ENCODE measurements at places on chromosomes 12 and 14. TPM values are rescaled to one million over a fixed set of nuclear protein-coding genes. Genes with fewer than 3 reads are reported as not detected.

KRT79 gene
- polyA plus RNA-seq, result not detected

PLEKHD1 gene
- polyA plus RNA-seq, result 0.23 TPM

DNA sequence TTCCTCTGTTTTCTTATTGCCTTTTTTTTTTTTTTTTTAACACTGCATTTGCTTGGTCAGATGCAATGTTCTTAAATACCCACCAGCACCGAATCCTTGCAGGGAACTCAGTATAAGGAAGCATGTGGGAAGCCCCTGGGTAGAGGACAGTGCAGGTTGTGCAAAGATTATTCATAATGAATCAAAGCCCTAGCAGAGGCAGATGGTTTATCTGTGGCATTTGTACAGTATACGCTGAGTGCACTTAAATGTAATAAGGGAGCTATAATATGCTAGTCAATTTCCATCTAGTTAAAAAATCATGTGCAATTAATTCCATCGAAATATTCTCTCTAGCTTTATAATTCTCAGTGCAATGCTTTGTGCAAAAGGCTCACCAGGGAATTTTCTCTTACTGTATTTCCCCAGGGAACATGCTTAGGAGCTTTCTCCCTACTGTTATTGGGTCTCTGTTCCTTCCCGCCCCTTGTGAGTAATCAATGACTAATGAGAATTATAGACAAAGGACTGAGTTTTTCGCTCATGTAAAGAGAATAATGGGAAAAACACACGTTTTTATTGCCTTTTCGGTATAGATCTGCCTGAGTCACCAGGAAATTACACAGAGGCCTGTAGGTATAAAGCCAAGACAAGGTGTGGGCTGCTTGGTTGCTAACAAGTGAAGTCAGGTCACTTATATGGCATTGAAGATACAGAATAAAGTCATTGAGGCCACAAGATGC, 1214.3 kb upstream of the TMEM132C start:
- no peak for DNase-seq

DNA sequence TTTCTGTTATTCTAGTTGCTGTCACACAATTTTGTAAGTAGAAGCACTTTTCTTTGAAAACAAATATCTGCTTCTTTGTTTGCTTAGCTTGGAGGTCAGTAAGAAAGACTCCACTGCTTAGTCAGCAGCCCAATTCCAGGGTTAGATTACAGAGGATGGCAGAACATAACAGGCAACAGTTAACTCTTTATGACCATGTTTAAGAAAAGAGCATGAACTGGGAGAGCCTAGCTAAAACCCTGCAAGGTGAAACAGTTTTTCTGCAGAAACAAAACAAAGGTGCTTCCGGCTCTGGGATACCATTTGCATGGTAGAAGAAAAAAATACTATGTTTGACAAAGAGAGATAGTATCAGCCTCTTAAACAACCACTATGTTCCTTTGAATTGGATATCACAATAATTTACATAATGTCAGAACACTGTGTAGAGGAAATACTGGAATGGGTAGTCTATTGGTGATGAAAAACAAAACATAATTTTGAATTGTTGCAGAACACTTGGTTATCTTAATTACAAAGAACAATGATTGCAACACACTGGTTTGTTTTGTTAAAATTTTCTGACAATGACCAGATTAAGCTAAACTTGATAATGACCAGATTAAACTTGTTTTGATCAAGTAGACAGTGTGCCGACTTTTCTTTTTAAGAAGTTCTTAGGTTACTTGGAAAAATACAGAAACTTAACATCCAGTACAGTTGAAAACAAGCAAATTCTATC, 22.4 kb upstream of the PPM1H start:
- DNase-seq, result peak; percentile 0

GRCh38 chr12:58105225-58106119, 164.1 kb downstream of the ATP23 start:
- DNase-seq, result no peak

- DNase-seq, result no peak
These were observed 1.1 kb downstream of the NFE2 start for GRCh38 chr12:54299515-54300224.

- DNase-seq, result no peak
These were observed 257.2 kb downstream of the NELL2 start for GRCh38 chr12:44618946-44619345.

DNA sequence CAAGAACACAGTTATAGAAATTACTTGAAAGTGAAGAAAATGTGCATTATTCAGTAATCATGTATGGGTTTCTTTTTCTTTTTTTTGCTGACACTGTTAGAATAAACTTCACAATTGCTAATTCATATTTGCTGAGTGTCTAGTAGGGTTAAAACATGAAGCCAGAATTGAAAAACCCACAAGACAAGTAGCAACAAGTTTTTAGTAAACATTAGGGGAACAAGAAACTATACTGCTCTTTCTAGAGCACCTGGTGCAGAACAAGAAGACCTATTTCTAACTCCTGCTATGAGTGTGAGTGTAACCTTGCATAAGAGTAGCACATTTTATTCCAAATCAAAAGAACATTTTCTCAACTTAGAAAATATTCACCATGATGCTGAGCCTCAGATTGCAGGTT, 83.2 kb downstream of the ITPR2 start:
- DNase-seq, result no peak

GRCh38 chr12:58645946-58646345, 274.4 kb downstream of the LRIG3 start:
- DNase-seq, result no peak
